Skeletal muscle tissue (tissue), 5 donors: ENCODE measurements at places on chromosomes 2 and 18. TPM values are rescaled to one million over a fixed set of nuclear protein-coding genes. Genes with fewer than 3 reads are reported as not detected.

Gene B3GNT7
- total RNA-seq = 0.52 TPM

Gene LIMS4
- 1.0 TPM for total RNA-seq

Gene SGPP2
- not detected for total RNA-seq

Gene FOSL2
- total RNA-seq = 10.4 TPM

Gene IL36B
- not detected for total RNA-seq

Gene CIDEA
- 2.1 TPM for total RNA-seq

Gene MSTN
- 18.8 TPM for total RNA-seq

Gene ZNF385B
- total RNA-seq = 1.0 TPM

Gene GPR39
- 1.6 TPM for total RNA-seq

Gene NEURL3
- total RNA-seq = not detected

Gene ABCB11
- total RNA-seq = not detected

Gene ARHGAP15
- 33.9 TPM for total RNA-seq

Gene ST6GAL2
- total RNA-seq = 3.1 TPM

Gene KCNG2
- 0.52 TPM for total RNA-seq

Gene HMSD
- not detected for total RNA-seq

Gene SLC9A4
- total RNA-seq = not detected

Gene CYS1
- 4.7 TPM for total RNA-seq

Gene ST8SIA5
- total RNA-seq = 2.1 TPM

Gene RRM2
- total RNA-seq = 7.8 TPM

Gene HSPE1
- 80.4 TPM for total RNA-seq

Gene FAHD2A
- 3.7 TPM for total RNA-seq

Gene SCYGR4
- total RNA-seq = not detected

Gene DCC
- total RNA-seq = under 0.01 TPM

Gene PRKAG3
- 9.9 TPM for total RNA-seq
